ENCODE measurements at places on chromosomes 5 and 9. TPM values are rescaled to one million over a fixed set of nuclear protein-coding genes. Genes with fewer than 3 reads are reported as not detected.
A peak's percentile ranks its signal among the peaks of the same experiment; 100 is the strongest.

DNA sequence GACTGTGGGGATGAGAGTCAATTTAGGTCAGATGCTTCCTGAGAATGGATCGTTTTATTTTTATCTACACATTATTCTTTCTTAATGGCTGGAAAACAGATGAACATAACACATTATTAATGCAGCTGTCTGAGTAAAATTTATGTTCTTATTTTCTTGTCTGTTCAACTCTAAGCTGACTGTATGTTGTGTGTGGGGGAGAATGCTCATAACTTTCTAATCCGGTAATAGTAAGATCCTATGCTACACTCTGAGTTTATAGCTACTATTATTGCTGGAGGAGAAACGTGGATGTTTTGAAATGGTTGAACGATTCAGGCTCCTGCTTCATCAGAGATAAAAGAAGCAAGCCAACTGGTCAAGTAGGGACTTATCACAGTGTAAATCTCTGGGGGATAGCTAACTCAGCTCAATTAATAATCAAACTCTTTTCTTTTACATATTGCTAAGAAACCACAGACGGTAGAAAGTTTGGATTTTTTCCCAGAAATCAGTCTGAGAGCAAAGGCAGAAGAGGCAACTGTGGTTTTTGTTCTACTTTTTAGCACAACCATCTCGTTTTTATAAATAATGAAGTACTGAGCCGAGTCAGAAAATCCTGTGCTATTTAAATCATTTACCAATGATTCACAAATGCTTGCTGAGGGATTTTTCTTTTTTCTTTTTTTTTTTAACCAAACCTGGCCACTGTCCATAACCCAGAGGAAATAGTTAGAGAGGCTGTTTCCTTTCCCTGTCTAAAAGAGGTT is 265.0 kb upstream of the FAM174A start:
- DNase-seq: no peak

- DNase-seq: no peak
Observed at GRCh38 chr5:107598958-107599357, 71.8 kb downstream of the EFNA5 start.

DNA sequence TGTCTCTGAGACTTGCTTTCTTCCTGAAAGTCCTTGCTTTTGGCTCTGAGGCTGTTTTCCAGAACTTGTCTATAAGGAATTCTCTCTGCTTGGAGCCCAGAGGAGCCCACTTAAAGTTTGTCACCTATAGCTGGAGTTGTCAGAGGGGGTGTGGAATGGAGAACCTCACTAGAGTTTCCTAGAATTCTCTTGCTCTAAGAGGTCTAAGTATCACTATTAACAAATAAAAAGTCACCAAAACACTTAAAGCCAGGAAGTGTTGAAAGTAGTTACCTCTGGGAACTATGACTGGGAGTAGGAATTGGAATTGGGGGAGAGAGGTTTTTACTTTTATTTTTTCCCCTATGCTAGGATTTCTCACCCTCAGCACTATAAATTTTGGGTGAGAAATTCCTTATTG is 15.0 kb downstream of the SIT1 start:
- DNase-seq: no peak

GRCh38 chr9:115694991-115695390 is 458.6 kb upstream of the PAPPA start:
- no peak for DNase-seq

The CBY3 gene
- total RNA-seq: not detected

DNA sequence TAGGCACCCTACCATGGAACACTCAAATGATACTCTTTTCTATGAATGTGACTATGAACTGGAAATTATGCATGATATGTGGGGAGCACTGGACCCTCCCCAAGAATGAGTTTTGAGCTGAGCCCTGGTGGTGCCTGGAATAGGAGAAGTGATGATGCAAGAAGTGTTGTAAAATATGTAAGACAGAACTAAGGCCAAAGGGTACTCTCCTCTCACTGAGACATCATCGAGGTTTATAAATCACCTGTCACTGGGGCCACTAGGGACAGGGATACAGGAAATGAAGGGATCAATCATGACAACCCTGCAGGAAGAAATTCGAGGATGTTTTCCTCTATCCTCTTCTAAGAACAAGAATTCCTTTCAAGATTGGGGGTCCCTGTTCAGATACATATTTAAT is 45.4 kb downstream of the PCSK1 start:
- DNase-seq: no peak

DNA sequence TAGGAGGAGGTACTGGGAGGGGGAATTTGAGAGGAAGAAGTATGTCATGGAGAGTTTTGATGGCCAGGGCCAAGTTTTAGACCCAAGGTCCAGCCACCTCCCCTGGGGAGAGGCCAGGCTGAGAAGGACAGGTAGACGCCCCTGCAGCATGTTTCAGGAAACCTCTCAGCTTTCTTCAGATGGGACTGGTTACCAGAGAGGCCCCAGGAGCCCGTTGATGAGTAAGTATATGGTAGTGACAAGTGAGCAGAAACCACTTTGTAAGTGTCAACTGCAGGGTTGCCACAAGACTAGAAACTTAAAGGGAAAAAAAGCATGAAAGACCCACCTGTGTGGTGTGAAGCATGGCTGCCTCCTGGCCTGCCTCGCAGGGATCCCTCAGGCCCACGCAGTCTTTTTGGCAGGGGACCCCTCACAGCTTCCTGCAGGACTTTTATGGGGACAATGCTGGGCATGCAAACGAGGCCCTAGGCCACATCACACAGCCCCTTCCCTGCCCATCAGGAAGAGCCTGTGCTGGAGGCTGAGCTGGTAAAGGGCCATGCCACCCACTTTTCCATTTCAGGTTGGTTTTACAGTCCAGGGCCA is 255.9 kb downstream of the FSTL4 start:
- DNase-seq: no peak

- DNase-seq: no peak
Observed at GRCh38 chr5:138489683-138490061, 24.4 kb downstream of the EGR1 start.

GRCh38 chr9:128026773-128027541 is 40.2 kb downstream of the NAIF1 start:
- peak; percentile 65 for DNase-seq

DNA sequence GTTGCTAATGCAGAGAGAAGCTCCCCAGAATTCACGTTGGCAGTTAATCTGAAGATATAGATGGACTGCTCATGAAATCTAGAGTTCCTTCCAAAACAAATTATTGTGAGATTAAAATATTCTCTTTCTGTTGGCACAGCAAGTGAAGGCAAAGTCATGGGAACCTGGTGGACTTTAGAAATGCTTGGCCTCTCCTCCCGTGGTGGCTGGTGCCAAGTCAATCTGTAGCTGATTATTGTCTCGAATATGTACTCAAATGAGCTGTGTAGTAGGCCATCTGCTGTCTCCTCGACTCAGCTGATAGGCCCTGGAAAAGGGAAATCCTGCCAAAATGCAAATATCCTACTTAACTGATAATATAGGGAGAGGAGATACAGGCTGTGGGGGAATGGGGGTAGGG is 69.3 kb downstream of the DAPK1 start:
- DNase-seq: no peak

The ZNF608 gene
- total RNA-seq: 0.66 TPM

GRCh38 chr5:135379046-135379654 is 19.9 kb downstream of the MACROH2A1 start:
- no peak for DNase-seq

- DNase-seq: no peak
Observed at GRCh38 chr5:79487251-79487650, 26.7 kb downstream of the HOMER1 start.

The ENTPD8 gene
- not detected for total RNA-seq

GRCh38 chr5:74352256-74352655 is 288.3 kb downstream of the ENC1 start:
- DNase-seq: no peak

DNA sequence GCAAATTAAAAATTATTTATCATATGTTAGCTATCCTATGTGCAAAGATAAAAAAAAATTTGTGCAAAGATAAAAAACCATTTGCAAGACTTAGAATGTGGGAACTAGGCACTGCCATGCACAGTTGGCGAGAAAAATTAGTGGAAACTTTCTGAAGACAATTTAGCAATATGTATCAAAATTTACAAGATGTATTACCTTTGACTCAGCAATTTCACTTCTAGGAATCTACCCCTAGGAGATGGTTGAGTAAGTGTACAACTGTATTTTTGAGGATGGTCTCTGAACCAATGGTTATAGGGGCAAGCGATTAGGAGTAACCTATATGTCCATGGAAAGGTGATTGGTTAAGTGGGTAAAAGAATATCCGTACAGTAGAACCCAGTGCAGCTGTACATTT is 88.9 kb downstream of the FGF1 start:
- no peak for DNase-seq

- DNase-seq: no peak
Observed at GRCh38 chr5:174410716-174411478, 313.5 kb upstream of the MSX2 start.

The MEIKIN gene
- total RNA-seq: 2.7 TPM

DNA sequence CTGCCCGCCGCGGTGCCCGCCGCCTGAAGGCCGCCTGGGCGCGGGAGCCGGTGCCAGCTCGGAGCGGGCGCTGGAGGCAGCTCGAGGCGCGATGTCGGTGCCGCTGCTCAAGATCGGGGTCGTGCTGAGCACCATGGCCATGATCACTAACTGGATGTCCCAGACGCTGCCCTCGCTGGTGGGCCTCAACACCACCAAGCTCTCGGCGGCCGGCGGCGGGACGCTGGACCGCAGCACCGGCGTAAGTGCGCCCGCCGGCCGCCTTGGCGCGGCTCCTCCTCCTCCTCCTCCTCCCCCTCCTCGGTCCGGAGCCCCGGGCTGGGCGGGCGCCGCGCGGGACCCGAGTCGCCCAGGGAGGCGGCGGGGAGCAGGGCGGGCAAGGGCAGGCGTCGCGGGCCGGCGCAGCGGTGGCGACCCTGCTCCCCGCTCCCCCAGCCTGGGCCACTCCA is 455 bp downstream of the OLFM1 start:
- DNase-seq: no peak

The MACIR gene
- 2.2 TPM for total RNA-seq

- no peak for DNase-seq
Observed at GRCh38 chr5:62299101-62299500, 6.9 kb upstream of the KIF2A start.

DNA sequence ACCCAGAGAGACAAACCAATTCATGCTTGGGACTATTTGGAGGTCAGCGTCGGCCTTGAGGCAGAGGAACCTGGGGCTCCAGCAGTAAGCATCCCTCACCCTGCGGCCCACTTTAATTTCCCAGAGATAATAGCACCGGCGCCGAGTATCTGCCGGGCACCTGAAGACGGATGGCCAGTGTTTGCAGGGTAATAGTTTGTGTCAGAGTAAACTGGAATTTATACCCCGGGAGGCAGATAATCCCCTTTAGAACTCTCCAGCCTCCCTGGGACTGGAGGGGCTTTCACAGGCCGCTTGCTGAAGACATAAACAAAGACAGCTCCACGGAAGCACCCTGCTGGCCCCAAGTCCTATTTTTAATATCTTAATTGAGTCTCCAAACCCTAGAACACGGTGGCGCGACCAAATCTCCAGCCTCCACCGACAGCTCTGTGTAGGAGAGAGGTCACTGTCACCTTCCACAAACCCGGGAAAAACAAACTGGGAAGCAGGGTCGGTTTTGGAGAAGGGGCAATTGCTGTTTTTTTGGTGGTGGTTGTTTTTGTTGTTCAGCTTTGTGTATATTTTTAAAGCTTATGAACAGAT is 17.4 kb upstream of the FCN1 start:
- DNase-seq: no peak

DNA sequence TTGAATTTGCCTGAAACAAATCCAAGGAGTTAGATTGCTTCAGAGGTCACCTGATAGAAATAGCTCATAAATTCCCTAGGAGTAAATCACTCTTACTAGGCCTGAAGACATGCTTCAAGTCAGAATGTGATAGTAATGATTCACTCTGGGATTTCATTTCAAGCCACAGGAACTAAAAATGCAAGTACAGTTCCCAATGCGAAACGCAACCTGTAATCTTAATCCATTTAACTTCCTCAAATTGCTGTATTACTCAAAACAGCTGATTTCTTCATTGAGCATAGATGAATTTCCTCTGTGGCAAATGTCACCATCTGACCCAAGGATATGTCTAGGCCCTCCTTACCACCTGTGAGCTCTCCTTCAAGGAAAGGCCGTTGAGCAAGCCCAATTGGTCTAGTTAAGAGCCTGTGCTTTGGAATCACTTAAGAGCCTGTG is 32.1 kb upstream of the IL6ST start:
- DNase-seq: no peak

DNA sequence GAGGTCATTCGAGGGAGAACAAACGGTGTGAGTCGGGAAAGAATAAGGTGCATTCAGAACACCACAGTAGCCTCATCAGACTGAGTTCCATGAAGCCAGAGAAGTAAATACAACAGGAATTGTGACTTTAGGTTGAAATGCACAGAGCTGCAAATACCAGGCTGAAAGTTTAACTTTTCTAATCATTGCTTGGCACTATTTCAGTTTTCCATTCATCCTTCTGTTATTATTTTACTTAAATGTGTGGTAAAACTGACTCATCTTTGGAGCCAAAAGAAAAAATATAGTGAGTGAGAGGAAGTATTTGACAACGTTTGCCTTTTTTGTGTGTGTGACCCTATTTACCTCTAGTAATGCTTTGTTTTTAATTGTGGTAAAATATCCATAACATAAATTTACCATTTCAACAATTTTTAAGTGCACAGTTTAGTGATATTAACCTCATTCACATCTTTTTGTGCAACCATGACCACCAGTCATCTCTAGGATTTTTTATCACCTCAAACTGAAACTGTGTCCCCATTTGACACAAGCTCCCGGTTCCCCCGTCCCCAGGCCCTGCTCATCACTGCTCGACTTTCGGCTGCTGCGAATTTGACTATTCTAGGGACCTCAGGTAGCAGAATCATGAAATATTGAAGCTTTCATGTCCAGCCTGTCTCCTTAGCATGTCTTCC is 166.8 kb downstream of the HSD17B3 start:
- DNase-seq: no peak

GRCh38 chr9:89922099-89922498 is 317.3 kb downstream of the GADD45G start:
- DNase-seq: no peak

GRCh38 chr5:116476897-116477537 is 97.6 kb downstream of the SEMA6A start:
- DNase-seq: no peak

The RLN1 gene
- 5.1 TPM for total RNA-seq

The PTTG1 gene
- total RNA-seq: 4.2 TPM

DNA sequence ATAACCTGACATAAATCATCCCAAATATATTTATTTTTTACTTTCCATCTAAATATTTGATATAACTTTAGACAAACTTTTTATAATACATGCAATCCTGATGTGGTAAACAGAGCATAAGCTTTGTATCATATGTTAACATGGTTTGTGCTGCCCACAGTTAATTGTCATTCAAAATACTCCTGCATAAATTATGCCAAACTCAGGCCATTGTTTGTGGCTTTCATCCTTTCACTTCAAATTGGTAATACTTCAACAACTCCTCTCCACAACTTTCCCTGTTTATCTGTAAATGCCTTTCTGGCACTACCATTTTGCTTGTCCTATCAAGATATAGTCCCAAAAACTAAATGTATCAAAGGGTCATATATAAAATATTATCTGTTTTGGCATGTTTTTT is 586.7 kb downstream of the HINT1 start:
- DNase-seq: no peak

Measured in naive thymus-derived CD8-positive, alpha-beta T cell (primary cell).